ENCODE measurements at places on chromosomes 2 and 18.
A peak's percentile ranks its signal among the peaks of the same experiment; 100 is the strongest.

DNA sequence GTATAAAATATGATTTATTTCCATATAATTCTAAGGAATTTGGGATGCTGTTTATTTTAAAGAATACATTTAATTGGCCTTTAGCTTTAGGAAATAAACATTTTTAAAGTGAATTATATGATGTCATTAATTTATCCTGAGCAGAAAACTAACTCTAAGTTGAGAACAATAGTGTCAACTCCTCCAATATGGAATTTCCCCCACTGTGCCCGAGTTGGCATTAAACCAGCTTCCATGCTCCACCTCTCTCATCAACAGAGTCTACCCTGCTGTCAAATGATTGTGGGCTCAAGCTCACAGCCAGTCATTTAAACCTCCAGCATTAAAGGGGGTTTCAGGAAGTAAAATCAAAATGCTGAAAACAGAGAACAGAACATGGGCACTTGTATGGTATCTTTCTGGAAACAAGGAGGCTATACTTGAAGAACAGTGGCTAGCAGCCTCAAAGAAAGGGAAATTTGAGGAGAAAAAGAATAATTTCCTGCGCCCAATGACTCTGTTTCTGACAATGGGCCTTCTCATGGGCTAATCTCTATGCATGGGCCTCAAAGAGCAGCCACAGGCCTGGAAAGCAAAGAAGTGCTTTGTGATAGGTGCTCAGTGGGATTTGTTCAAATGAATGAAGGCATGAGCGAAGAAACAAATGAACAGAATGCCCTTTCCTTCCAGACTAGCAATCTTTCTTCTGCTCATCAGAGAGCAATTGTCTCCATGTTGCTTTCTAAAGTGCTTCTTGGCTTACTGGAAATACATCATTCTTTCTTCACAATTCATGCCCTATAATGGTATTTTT is 252.8 kb downstream of the MTX2 start:
- no peak for DNase-seq

GRCh38 chr2:177572236-177572671 is 179.7 kb downstream of the AGPS start:
- DNase-seq, result no peak

DNA sequence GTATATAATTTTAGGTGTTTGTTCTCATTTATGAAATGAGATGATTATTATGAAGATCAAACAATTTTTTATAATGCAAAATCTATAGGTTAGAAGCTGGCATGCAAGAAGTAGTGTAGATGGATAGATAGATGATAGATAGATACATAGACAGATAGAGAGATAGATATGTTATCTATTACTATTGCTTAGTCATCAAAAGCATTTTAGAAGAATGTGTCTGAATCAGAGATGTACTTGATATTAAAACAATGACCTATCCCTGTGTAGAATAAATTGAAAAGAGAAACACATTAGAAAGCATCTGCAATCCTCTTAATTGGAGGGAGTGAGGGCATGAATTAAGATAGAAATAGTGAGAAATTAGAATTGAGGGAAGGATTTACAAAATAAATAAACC is 436.2 kb upstream of the NXPH2 start:
- DNase-seq, result no peak

DNA sequence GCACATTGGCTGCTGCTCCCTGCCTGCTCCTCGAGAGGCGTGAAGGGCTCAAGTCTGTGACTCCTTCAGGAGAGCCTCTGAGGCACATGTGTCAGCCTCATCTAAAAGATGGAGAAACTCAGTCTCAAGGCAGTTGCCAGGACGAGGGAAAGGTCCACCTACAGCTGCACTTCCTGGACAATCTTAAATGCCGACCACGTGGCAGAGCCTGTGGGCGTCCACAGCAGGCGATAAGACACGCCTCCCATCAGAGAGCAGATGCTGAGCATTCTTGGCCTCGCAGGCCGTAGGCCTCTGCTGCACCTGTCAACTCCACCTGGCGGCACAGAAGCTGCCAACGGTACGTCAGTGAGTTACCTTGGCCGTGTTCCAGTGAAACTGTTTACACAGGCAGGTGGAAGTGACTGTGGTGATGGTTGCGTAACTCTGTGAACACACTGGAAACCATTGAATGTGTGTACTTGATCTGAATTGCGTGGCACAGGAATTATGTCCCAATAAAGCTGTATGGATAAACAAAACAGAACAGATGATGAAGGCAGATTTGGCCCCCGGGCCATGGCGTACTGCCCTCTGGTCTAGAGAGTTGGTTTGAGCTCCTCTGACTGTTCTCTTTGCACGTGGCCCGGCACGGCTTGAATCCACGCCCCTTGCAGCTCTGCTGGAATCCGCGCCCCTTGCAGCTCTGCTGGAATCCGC is 114.5 kb downstream of the RNF144A start:
- DNase-seq, result peak; percentile 22

- no peak for DNase-seq
Measured at GRCh38 chr18:48342125-48342524, 67.1 kb downstream of the ZBTB7C start.

- no peak for DNase-seq
Measured at GRCh38 chr2:144083211-144083610, 436.7 kb downstream of the ZEB2 start.

DNA sequence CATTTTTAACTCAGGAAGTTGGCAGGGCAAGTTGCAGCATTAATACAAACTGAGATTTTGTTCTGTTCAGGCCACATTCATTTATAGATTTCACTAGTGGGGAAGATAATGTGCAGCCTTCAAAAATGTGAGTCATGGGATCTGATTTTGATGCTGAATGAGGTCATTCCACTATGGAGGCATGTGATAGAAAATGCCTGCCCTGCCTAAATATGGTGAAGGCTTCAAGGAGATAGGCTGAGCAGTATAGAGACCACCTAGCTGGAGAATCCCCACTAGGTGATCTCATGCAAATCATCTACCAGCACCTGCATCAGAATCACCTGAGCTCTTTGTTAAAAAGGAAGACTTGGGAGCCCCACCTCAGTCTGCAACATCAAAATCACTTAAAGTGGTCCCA is 43.7 kb downstream of the PAX3 start:
- no peak for DNase-seq

GRCh38 chr2:14330884-14331283 is 301.6 kb upstream of the LRATD1 start:
- DNase-seq, result no peak

Measured in stimulated activated CD4-positive, alpha-beta T cell treated with anti-CD3 and anti-CD28 coated beads, Interleukin-1b, Interleukin-23, amount 100 ng/mL, for 1 hour (primary cell).